NCI-H1694 treated with DMSO at 0.1 percent for 48 hours (cell line): ENCODE measurements at places on chromosomes 2 and 18.

- DNase-seq: no peak
Observed at GRCh38 chr18:33924576-33924975, 300.1 kb downstream of the NOL4 start.

- no peak for DNase-seq
Observed at GRCh38 chr18:33212363-33212762, 228.2 kb downstream of the CCDC178 start.

- no peak for DNase-seq
Observed at GRCh38 chr18:36420826-36421225, 123.3 kb downstream of the FHOD3 start.

DNA sequence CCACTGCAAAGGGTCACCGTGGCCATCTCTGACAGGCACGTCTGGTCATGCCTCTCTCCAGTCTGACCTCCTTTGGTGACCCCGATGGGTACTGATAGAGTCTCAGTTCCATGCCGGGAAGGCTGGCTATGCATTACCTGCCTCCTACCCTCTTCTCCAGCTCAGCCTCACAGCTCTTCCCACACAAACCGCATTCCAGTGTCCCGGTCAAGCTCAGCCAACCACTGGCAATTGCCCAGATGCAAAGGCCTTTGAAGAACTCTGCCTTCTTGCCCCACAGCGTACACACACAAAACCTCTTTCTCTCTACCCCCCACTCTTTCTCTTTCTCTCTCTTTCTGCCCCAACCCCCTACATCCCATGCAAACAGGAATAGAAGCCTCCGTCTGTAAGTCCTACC lies 37.6 kb downstream of the TMEM163 start:
- no peak for DNase-seq

DNA sequence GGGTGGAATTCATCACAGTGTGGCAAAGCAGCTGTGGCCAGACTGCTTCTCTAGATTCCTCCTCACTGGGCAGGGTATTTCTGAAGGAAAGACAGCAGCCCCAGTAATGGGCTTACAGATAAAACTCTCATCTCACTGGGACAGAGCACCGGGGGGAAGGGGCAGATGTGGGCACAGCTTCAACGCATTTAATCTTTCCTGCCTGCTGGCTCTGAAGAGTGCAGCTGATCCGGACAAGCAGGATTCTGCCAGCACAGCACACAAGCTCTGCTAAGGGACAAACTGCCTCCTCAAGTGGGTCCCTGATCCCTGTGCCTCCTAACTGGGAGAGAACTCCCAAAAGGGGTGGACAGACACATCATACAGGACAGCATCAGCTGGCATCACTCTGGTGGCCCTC lies 779.9 kb upstream of the CNTNAP5 start:
- no peak for DNase-seq

DNA sequence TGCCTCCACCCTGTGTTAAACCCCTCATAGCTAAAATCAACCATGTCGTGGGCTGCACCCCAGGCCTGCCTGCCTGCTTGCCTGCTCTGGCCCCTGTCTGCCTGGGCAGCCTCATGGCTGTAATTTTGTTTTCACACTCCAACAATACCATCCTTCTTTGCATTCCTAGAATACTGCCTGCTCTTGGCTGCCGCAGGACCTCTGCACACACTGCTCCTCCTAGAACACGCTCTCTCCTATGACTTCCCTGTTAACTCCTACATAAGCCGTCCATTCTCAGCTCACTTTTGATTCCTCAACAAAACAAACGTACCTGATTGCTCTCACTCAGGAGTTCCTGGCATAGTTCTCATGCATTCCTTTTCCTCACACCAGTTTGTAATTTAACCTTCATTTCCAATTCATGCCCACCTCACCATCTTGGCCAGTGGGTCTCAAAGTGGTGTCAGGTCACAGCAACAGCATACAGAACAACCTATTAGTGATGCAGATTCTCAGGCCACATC lies 2.5 kb downstream of the UXS1 start:
- DNase-seq: no peak

- DNase-seq: no peak
Observed at GRCh38 chr2:85181134-85181631, 48.0 kb downstream of the TCF7L1 start.

- no peak for DNase-seq
Observed at GRCh38 chr2:105291981-105292380, 37.6 kb downstream of the TGFBRAP1 start.

GRCh38 chr2:227058888-227059399 lies 105.1 kb downstream of the COL4A4 start:
- DNase-seq: no peak

DNA sequence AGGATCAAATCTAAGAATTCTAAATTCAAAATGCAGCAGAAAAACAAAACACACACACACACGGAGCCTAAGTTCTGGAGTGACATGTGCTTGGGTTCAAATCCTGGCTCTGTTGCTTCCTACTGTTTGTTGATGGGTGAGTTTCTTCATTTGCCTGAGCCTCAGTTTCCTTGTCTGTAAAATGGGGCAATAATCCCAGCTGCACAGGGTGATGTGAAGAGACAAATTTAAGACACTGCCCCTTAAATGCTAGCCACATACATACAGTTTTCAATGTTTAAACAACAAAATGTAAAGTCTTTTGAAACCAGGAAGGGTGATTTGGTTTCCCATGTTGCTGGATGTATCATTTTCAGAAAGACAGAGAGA lies 943 bp upstream of the GPR17 start:
- DNase-seq: no peak

- DNase-seq: no peak
Observed at GRCh38 chr2:19802086-19802841, 99.5 kb downstream of the TTC32 start.

GRCh38 chr2:45497355-45497754 lies 113.7 kb downstream of the SRBD1 start:
- no peak for DNase-seq
